ENCODE measurements at places on chromosomes 6 and 20.

- DNase-seq, result no peak
These were observed 404.1 kb downstream of the FOXA2 start for GRCh38 chr20:22180244-22180643.

DNA sequence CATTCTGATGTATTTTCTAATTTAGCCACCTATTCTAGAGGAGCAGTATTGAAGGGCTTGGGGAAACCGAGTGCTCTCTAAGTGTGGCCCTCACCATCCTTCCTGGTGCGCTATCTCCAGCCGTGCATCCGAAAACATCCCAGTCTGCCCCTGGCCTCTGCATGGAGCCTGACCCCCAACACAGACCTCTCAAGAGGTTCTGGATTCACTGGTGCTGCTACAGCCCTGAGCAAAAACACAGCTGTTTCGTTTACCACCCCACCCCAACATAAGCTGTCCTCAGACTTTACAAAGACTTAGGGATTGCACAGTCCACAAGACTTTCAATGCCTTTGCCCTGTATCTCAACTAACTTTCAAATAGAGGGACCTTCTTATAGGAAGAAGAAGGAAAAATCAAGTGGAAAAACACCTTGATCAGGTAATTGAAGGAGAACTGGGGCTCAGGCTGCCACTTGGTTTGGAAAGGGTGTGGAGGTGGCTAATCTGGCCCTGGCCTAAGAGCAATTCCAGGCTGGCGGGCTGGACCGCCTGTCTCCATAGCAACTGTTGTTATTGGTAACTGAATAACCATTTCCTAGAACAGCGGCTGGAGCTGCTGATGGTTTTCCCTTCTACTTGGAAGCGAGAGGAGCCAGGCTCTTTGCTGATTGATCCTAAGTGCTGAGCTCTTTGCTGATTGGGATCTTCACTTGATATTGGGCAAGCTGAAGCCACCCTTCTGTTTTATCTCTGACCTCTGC lies 90.2 kb upstream of the TOX2 start:
- DNase-seq, result peak; percentile 13

DNA sequence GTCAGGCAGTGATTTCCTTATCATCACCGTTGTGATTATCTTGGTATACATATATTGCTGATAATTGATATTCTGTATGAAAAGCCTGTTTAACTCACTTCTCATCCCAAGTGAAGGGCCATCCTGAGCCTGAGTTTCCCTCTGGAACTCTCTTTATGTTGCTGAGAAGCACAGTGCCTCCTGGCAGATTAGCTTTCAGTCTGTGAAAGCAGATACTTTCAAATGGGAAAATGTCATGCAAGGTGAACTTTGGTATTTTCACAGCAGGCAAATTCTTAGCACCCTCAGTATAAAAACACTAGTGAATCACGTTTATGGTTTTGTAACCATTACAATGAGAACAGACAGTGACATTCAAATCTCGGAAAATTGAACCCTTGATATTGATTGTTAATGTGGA lies 151.6 kb downstream of the PRIM2 start:
- no peak for DNase-seq

- no peak for DNase-seq
These were observed 204.8 kb downstream of the ADGB start for GRCh38 chr6:146803601-146804000.

GRCh38 chr6:73648166-73648565 lies 5.6 kb downstream of the SLC17A5 start:
- no peak for DNase-seq

GRCh38 chr6:27922949-27923348 lies 10.8 kb upstream of the OR2B2 start:
- DNase-seq, result no peak

DNA sequence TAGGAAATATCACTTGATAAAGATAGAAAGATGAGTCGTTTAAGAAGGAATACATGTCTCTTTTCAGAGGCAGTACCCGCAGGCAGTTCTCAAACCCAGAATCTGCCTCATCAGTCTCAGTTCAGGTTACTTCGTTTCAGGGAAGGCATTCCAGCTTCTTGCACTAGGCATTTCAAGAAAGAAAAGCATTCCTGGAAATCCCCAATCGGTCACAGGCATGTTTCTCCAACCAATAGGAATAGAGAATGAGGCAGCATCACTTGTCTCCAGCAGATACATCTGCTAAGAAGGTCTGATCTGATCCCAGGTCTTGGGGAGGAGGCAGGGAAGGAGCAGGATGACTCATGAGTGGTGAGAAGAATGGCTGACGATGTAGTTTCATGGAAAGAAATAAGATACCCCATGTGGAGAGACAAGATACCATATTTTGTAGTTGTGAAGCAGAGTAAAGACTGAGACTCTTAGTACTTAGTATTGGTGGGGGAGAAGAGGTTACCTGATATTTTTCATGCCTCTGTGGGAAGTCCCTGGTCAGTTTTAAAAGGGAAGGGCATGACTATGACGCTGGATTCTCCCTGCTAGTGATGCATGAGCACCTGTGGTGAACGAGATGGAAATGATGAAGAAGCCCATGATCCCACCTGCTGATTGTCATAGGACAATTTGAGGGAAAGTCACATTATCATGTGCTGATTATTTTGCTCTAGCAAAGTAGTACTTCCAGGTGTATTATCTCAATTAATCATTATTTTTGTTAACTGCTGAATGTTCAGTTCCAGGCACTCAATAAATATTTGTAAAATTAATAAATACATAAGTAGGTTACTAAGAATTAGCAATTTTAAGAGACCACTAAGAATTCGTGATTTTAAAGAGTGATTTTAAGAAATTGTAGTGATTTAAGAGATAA lies 20.3 kb upstream of the HLA-DRB1 start:
- DNase-seq, result peak; percentile 90

GRCh38 chr6:156953127-156953478 lies 175.9 kb downstream of the ARID1B start:
- DNase-seq, result no peak

GRCh38 chr6:2807342-2808090 lies 34.1 kb downstream of the SERPINB1 start:
- DNase-seq, result no peak

GRCh38 chr20:58011106-58011946 lies 217.1 kb downstream of the ANKRD60 start:
- no peak for DNase-seq

DNA sequence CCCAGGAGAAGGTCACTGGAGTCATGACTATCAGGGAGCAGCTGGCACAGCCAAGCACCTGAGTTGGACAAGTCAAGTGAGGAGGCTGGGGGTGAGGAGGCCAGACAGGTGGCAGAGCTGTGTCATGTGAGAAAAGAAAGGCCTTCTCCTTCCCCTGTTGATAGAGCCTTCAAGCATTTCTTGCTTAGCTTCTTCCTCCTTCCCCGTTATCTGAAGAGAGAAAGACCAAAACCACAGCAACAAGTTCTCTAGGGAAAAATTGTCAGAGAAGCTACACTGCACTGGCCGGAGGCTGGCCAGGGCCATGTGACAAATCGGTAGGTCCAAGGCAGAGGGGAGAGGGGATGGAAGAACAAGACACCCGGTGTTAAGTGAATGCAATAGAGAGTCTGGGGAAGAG lies 202.1 kb upstream of the PRDM1 start:
- no peak for DNase-seq

- peak; percentile 21 for DNase-seq
These were observed 664.8 kb upstream of the MMS22L start for GRCh38 chr6:97947841-97948240.

- no peak for DNase-seq
These were observed 26.1 kb downstream of the HLA-F start for GRCh38 chr6:29749308-29749662.
